ENCODE measurements at places on chromosomes 7 and 10.
A peak's percentile ranks its signal among the peaks of the same experiment; 100 is the strongest.

GRCh38 chr7:87171282-87171934 lies 19.2 kb downstream of the DMTF1 start:
- no peak for DNase-seq

- DNase-seq: no peak
Observed at GRCh38 chr10:108249940-108250339, 1085.4 kb upstream of the SORCS1 start.

GRCh38 chr10:29857843-29858701 lies 201.3 kb downstream of the JCAD start:
- peak; percentile 67 for DNase-seq

GRCh38 chr7:22651534-22652243 lies 75.3 kb upstream of the IL6 start:
- DNase-seq: no peak

GRCh38 chr7:5491251-5492019 lies 67.8 kb upstream of the TNRC18 start:
- no peak for DNase-seq

- DNase-seq: no peak
Observed at GRCh38 chr7:151408839-151409666, 785 bp downstream of the WDR86 start.

DNA sequence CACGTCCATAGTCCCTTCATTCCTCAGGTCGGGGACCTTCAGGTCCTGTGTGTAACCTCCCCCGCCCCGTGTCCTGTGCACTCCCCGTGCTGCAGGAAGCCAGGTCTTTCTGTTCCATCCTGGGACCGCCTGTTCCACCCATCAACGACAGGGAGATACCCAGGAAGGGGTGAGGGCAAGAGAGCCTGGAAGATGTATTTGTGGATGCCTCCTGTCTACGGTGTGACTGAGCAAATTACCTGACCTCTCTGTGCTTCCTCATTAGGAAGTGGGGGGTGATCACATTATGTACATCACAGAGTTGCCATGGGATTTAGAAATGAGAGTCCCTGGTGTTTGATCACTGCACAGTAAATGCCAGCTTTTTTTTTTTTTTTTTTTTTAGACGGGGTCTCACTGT lies 46.3 kb downstream of the GRID2IP start:
- DNase-seq: no peak

GRCh38 chr7:112792441-112792840 lies 2.2 kb upstream of the TMEM168 start:
- DNase-seq: no peak

- DNase-seq: no peak
Observed at GRCh38 chr10:107474650-107475049, 310.1 kb upstream of the SORCS1 start.

DNA sequence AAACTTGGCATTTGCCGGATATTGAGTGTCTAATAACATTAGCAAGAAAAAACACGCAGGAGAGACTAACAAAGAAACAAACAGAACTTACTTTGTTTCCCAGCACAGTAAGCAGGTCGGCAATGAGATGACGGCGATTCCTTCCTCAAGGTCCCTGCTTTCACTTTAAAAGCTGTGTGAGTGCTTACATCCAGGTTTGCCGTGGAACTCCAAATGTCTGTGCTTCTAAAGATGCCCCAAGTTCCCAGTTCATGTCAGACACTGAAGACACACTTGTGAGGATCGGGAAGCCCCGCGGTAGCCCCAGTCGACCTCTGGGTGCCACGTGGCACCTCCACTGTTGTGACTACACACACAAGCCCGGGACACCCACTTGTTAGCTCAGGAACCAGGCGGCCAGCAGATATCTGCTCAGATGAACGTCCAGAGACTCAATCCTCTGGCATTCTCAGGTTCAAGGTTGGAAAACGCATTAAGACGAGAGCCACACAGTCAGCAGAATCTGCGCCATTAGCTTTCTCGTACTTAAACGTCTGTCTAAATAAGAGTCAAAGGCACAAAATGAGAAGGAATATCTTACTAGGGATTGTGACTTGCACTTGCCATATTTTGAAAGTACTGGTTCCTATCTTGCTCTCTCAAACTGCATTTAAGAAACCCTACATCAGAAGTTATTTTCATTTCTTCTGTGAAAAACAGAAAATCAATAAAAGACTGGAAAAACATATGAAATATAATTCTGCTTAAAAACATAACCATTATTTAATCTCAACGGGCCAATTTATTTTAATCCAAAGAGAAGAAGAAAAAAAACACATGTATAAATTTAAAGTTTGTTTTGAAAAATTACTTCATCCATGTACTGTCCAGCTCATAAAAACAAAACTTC lies 207.6 kb upstream of the KLF14 start:
- DNase-seq: no peak
